MG63 (cell line): ENCODE measurements at places on chromosomes 12 and 14. TPM values are rescaled to one million over a fixed set of nuclear protein-coding genes. Genes with fewer than 3 reads are reported as not detected.

- DNase-seq = no peak
Observed at GRCh38 chr14:61499991-61500390, 178.6 kb downstream of the PRKCH start.

- no peak for DNase-seq
Observed at GRCh38 chr14:41558490-41558889, 48.2 kb upstream of the LRFN5 start.

- DNase-seq = peak; percentile 80
Observed at GRCh38 chr14:54669721-54670561, 103.0 kb downstream of the SAMD4A start.

The GALNT16 gene
- total RNA-seq = 3.8 and 8.6 TPM in 2 replicates

The TPPP2 gene
- not detected in 2 replicates for total RNA-seq

The HOXC6 gene
- 4.9 and 5.3 TPM in 2 replicates for total RNA-seq
